ENCODE measurements at places on chromosomes 4 and X. TPM values are rescaled to one million over a fixed set of nuclear protein-coding genes. Genes with fewer than 3 reads are reported as not detected.

Gene ERVMER34-1
- total RNA-seq = not detected

Gene NIPAL1
- total RNA-seq = under 0.01 TPM

Gene RRH
- under 0.01 TPM for total RNA-seq

Gene ARX
- total RNA-seq = not detected

Gene AREG
- total RNA-seq = under 0.01 TPM

Gene PDGFC
- total RNA-seq = 147 TPM

Gene EIF1AX
- total RNA-seq = 42.4 TPM

Gene OTC
- not detected for total RNA-seq

Gene BGN
- 210 TPM for total RNA-seq

Gene ATP1B4
- total RNA-seq = not detected

Gene C1QTNF7
- 0.72 TPM for total RNA-seq

Gene GAGE12H
- not detected for total RNA-seq

Gene H2BW2
- not detected for total RNA-seq

DNA sequence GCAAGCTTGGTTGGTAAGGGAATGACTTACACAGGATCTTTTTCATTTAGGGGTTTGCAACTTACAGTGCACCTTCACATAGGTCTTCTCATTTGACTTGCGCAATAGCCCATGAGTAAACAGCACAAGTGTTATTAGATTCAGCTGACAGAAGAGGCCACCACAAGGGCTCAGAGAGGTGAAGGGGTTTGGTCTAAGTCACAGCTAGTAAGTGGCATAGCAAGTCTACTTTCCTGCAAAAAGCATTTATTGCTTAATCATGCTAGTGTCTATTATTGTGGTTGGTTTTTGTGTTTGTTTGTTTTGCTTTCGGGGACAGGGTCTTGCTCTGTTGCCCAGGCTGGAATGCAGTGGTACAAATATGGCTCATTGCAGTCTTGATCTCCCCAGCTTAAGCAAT, 83.3 kb downstream of the SPRY1 start:
- DNase-seq = no peak

DNA sequence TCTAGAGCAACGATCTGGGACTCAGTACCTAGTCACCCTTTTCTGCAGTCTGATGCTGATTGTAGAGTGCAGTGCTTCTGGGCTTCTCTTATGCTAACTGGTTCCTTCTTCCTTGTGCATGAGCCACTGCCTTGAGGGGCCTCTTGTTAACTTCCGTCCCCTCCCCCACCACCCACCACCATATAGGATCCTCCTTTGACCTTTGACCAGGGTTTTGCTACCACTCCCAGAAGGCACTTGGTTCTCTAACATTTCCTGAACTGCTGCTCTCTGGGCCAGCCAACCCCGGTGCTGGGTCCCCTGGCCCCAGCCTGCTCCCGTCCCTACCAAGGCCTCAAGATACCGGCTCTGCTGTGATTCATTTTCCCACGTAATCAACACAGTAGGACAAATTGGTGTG, 104.6 kb upstream of the KLF3 start:
- no peak for DNase-seq

GRCh38 chr4:41852229-41852628, 83.0 kb upstream of the TMEM33 start:
- no peak for DNase-seq

DNA sequence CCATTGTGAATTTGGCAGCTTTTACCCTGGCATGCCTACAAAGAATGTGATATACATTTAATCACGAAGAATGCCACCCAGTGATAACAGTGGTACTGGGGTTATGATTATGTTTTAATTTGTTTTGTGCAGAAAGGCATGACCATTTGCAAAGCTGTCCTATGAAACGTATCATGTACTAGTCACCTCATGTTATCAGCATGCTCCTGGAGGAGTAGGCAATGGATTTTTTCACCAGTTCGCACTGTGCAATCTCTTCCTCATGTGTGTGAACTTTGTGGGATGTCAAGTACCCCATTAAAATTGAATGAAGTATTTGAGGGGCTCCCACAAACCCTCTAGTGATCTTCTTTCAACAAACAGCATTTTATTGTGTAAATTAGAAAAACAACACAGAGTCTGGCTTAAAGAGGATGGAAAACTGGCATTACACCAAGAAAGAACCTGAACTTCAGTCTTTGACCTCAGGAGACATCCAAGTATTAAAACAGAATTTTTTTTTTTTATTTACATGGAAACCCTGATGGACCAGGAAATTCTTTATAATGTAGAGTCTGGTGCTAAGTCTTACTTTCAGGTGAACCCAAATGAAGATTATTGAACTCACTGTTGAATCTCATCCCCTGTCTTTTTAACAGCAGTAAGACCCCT, 200.6 kb upstream of the PGRMC2 start:
- no peak for DNase-seq

- DNase-seq = no peak
Observed at GRCh38 chr4:85866508-85866907, 391.6 kb downstream of the ARHGAP24 start.

DNA sequence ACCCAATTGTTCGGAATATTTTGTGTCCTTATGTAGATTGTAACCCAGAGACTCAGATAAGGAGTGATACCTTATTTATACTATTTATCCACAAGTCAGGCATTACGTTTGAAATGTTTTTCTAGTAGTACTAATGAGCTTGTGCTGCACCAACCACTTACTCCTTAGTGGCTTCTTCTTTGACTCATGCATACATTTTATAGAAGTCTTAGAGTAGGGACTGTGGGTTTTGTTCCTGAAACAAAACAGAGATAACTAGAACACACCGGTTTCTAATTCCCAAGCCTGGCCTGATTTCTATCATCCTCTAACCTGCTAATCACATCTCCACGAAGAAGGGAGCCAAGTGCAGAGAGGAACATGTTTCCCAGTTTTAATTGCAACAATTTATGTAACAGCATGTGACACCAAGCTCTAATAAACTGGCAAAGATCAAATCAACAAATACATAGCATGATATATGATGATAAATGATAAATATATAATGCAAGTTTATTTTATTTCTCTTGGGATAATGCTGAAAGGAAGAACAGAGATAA, 32.3 kb downstream of the MGARP start:
- peak; percentile 71 for DNase-seq

DNA sequence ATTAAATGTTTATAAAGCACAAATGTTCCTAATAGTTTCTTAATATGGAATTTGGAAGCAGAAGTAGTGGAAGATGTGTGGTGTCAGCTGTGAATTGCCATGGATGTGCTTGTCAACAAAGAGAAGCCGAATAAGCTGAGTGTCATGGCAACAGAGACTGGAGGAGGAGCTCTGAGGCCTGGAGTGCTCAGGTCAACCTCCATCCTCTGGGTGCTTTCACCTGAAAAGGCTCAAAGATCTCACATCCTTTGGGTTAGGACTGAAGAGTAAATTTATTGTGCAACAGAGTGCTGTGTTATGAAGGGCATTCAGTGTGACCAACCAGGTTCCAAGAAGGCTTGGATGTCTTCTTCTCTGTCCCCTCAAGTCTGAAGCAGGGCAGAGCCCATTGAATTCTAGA, 18.7 kb downstream of the SGMS2 start:
- DNase-seq = no peak

- no peak for DNase-seq
Observed at GRCh38 chrX:120456973-120457372, 12.1 kb downstream of the LAMP2 start.

GRCh38 chr4:139848028-139848427, 182.4 kb downstream of the MGST2 start:
- DNase-seq = no peak

DNA sequence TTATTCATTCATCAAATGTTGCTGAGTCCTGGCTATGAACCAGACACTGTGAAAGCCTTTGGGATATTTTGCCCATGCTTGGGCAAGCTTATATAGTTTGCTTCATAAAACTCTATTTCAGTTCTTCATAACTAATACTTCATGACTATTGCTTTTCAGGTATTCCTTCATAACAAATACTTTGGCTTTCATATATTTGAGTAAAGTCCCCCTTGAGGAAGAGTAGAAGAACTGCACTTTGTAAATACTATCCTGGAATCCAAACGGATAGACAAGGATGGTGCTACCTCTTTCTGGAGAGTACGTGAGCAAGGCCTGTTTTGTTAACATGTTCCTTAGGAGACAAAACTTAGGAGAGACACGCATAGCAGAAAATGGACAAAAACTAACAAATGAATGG, 1.7 kb upstream of the AFP start:
- no peak for DNase-seq

DNA sequence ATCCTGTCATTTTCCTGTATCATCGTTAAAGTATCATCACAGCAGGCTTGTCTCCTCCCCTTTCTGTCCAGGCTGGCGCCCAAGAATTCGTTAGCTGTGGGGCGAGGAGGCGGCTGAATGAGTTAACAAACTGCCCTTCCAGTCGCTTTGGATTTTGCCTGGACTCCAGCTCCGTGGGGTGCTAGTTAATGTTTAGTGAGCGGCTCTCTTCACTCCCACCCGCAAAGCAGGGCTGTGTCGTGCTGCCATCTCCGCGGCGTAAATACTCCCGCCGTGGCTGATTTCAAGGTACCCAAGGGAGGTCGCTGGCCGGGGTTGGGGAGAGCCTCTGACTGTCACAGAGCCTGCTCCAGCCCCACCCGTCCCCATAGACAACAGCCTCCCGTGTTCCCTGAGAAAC, 44.9 kb upstream of the SPRY1 start:
- no peak for DNase-seq

DNA sequence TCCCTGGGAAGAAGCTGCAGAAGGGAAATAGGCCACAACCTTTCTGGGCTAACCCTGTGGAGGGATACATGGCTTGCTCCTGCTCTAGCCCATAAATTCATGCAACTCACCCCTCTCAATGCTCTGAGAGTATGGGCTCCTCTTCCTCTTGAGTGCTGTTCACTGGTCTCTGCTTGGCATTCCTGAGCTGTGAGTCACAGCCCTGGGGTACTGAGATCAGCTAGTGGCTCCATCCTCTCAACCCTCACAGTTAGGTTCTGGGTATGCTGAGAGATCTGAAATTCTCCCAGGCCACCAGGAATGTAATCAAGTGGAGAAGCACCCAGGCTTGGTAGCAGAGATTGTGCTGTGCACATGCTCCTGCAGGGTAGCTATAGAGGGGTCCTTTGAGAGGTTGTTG, 60.6 kb upstream of the SPANXN2 start:
- DNase-seq = no peak

GRCh38 chrX:152936306-152936705, 38.4 kb downstream of the ZNF185 start:
- DNase-seq = no peak

GRCh38 chrX:119942173-119942819, 1.3 kb downstream of the NKAP start:
- DNase-seq = peak; percentile 59

DNA sequence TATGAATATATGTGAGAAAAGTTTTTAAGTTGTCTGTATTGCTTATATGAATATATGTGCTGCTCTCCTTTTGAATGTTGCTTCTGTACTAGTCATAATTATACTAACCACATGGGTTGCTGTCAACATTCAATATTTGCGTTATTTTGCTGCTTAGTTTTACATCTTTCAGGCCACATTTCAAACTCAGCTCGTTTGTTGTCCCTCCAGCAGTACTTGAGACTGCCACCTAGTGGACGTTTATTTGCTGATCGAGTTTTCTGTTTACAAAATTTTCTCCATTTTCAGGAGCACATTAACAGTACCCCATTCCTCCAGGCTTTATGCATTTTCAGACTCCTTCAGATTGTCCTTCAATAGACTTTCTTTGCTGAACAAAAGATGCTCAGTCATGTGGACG, 75.8 kb downstream of the NUDT11 start:
- DNase-seq = no peak

DNA sequence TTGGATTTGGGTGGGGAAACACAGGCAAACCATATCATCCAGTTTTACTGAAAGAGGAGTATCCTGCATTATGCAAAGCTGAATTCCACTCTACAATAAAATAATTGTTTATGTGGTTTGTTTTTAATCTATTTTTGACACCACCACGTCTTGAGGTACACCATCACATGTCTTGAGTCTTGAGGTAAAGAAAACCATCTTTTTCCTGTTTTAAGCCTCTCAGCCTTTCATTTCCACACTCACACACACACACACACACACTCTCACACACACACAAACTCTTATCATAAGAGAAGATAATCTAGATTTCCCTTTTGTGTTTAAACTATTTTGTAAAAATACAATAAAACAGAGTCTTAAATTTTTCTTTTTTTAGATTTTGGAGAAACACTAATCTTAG, 32.0 kb downstream of the SPIN3 start:
- no peak for DNase-seq

GRCh38 chrX:8192276-8192675, 21.2 kb upstream of the VCX2 start:
- no peak for DNase-seq

GRCh38 chr4:73831569-73831968, 4.9 kb upstream of the CXCL6 start:
- DNase-seq = peak; percentile 54

DNA sequence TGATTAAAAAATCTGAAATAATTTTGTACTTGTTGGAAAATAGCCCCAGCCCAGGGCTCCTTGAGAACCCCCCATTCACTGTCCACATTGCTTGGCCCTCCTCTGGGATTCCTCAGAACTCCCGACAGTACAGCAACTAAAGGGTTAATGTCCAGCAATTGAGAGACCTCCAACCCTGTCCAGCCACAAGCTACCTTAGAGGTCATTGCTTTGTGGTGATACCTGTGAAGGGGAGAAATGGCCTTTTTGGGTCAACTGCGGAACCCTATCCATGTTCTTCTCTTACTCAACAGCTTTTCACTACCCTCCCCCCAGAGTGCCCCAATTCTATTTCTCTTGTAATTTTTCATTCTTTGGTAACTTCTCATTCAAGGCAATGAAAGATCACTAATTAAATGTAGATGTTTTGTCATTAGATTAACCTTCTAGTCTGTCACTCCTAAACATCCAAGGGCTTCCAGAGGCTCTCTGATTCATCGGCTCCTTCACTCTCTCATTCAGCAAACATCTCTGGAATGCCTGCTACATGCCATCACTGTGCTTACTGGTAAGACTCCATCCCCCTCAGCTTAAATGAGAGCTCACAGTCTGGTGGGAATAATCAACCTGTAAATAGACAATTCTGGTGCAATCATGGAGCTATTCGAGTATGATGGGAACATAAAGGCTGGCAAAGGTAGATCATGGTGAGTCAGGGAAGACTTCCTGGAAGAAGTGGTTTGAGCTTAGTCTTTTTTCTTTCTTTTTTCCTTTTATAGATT, 241.4 kb upstream of the PGRMC2 start:
- DNase-seq = peak; percentile 89

GRCh38 chrX:13933851-13934250, 95.8 kb downstream of the GEMIN8 start:
- no peak for DNase-seq

- no peak for DNase-seq
Observed at GRCh38 chrX:78658414-78658813, 714 bp downstream of the RTL3 start.
